Fibroblast of skin of left biceps (primary cell): ENCODE measurements at places on chromosomes 1 and 21.

DNA sequence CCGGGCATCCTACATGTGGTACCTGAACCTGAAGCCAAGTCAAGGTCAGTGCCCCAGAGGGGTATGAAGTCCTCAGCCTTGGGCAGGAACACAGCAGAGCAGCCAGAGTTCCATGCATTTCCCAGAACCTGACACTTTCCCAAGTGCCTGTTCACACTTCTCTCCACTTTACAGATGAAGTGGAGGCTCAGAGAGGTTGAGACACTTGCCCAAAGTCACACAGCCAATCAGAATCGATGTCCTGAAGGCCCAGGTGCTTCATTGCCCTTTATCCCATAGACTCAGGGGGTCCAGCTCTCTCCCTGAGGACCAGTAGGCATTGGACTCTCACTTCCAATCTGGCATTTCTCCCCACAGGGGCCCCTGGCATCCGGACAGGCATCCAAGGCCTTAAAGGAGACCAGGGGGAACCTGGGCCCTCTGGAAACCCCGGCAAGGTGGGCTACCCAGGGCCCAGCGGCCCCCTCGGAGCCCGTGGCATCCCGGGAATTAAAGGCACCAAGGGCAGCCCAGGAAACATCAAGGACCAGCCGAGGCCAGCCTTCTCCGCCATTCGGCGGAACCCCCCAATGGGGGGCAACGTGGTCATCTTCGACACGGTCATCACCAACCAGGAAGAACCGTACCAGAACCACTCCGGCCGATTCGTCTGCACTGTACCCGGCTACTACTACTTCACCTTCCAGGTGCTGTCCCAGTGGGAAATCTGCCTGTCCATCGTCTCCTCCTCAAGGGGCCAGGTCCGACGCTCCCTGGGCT lies 2.2 kb downstream of the C1QA start:
- DNase-seq, result no peak

GRCh38 chr1:33190701-33191100 lies 8.9 kb upstream of the TRIM62 start:
- DNase-seq, result no peak

- DNase-seq, result no peak
Measured at GRCh38 chr21:16768096-16768495, 744.7 kb upstream of the CXADR start.

GRCh38 chr1:75014250-75014649 lies 119.9 kb upstream of the LHX8 start:
- DNase-seq, result no peak

DNA sequence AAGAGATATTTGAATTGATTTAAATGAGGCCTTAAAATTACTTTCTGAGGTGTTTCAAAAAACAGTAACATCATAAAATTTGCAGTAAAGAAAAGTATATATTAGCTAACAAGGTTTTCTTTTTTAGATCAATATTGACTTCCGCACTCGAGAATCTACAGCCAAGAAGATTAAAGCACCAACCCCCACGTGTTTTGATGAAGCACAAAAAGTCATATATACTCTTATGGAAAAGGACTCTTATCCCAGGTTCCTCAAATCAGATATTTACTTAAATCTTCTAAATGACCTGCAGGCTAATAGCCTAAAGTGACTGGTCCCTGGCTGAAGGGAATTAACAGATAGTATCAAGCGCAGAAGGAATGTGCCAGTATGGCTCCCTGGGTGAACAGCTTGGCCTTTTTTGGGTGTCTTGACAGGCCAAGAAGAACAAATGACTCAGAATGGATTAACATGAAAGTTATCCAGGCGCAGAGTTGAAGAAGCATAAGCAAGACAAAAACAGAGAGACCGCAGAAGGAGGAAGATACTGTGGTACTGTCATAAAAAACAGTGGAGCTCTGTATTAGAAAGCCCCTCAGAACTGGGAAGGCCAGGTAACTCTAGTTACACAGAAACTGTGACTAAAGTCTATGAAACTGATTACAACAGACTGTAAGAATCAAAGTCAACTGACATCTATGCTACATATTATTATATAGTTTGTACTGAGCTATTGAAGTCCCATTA lies 3.6 kb downstream of the RGS1 start:
- DNase-seq, result no peak

DNA sequence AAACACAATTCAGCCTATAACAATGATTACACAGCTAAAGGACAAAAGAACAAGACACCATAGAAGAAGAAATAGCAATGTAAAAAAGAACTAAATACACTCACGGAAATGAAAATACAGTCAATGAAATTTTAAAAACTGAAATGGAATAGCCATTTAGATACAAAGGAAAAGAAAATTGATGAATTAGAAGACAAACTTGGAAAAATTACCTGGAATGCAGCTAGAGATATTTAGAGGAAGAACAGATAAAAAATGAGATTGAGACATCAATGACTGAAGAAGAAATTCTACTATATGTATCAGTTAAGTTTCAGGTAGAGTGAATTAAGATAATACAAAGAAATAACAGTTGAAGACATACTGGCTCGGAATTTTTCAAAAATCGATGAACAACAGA lies 430.4 kb upstream of the NR5A2 start:
- no peak for DNase-seq

DNA sequence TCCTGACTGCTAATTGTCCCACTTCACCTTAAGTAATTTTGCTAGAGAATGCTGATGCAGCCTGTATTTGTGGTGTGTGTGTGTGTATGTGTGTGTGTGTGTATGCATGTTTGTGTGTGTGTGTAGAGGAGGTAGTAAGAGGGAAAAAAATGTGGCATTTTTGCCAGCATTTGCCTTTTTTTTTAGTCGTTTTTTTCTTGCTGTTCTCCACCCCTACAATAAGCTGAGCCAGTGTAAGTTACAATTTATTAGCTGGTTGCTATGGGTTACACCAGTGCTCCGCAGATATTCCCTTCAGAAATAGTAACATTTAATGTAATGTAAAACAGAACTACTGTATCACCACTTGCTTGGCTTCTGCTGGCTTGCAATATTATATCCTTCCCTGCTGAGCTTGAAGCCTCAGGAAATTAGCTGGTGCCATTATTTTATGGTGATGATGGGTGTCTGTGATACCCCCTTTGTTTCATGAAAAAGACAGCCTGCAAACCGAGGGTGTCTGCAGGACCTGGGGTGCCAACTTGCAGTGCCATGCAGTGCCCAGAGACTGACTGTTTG lies 23.4 kb upstream of the IGSF3 start:
- DNase-seq, result no peak

GRCh38 chr1:239212811-239213220 lies 173.6 kb upstream of the CHRM3 start:
- DNase-seq, result no peak

GRCh38 chr1:245153552-245154428 lies 995 bp upstream of the KIF26B start:
- no peak for DNase-seq
